ENCODE measurements at places on chromosomes 4 and X.
A peak's percentile ranks its signal among the peaks of the same experiment; 100 is the strongest.

GRCh38 chr4:184860018-184860779, 34.4 kb upstream of the ACSL1 start:
- DNase-seq, result no peak

GRCh38 chr4:85805891-85806290, 330.9 kb downstream of the ARHGAP24 start:
- DNase-seq, result no peak

- DNase-seq, result no peak
Measured at GRCh38 chr4:109359040-109359646, 56.7 kb upstream of the COL25A1 start.

DNA sequence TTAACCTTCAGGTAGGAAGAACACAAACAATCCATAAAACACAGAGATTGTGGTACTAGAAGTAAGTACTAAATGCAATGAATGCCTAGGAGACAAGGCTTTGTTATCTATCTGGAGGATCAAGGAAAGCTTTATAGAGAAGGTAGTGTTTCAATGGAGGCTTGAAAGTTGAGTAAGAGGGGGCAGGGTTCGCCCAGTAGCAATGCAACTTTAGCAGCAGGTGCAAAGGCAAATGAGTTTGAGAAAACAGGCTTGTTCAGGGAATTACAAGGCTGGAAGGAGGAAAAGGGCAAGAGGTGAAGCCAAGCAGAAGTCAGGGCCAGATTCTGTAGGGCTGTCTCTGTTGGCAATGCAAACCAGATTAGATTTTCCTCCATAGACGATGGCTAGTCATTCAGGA, 35.5 kb upstream of the AMELX start:
- no peak for DNase-seq

DNA sequence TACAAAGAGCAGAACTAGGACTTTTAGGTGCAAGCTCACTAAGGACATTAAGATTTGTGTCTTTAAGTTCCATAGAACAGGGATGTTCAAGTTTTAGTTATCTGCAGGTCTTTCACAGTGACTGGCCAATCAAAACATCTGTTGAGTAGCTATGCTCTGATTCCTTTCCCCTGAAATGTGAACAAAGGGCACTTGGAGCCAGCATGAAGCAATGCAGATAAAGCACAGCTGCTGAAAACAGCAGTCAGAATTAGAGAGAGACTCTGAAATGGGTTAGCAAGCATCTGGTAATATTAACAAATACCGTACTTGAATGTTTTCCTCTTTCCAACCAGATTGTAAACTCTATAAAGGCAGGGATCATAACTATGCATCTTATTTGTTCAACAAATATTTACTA, 276.9 kb downstream of the RAB28 start:
- no peak for DNase-seq

- no peak for DNase-seq
Measured at GRCh38 chr4:152459326-152459725, 76.6 kb downstream of the FBXW7 start.

GRCh38 chr4:14615671-14616070, 386.6 kb upstream of the CPEB2 start:
- DNase-seq, result no peak

DNA sequence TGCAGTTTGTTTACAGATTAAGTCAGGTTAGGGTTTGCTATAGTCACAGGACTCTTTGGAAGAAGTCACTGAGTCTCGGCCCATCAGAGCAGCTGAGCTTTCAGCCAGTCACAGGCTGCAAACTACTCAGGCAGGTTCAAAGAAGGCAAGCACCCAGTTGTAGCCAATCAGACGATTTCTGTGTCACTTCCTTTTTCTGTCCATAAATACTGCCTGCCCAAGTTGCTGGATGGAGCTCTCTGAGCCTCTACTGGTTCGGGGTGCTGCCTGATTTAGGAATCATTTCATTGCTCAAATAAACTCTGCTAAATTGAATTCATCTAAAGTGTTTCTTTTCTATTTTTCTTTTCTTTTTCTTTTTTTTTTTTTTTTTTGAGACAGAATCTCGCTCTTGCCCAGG, 7.3 kb upstream of the SH3BP2 start:
- DNase-seq, result no peak

- DNase-seq, result peak; percentile 35
Measured at GRCh38 chrX:47311932-47312774, 58.2 kb upstream of the ZNF157 start.

GRCh38 chr4:141158219-141158618, 24.9 kb upstream of the RNF150 start:
- DNase-seq, result peak; percentile 52

DNA sequence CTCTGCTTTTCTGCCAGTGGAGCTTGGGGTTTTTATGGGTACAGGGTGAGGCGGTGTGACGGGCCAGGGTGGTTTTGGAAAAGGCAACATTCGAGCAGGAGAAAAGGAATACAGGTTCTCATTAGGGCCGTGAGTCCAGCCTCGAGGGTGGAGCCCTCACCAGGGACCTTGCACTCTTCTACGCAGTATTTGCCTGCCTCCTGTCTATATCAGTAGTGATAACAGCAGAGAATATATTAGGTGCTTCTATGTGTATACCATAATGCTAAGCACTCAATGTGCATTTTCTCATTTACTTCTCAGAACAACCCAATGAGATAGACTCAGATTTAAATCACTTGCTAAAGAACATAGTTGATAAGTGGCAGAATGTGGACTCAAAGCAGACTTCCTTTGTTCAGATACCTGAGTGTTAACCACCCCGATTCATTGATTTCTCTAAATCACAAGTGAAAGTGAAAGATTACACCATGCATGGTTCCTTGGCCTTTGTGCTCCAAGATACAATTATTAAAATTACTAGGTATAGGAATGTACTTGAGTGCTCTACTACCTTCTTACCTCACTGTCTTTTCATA, 403.9 kb downstream of the PCDH7 start:
- no peak for DNase-seq

DNA sequence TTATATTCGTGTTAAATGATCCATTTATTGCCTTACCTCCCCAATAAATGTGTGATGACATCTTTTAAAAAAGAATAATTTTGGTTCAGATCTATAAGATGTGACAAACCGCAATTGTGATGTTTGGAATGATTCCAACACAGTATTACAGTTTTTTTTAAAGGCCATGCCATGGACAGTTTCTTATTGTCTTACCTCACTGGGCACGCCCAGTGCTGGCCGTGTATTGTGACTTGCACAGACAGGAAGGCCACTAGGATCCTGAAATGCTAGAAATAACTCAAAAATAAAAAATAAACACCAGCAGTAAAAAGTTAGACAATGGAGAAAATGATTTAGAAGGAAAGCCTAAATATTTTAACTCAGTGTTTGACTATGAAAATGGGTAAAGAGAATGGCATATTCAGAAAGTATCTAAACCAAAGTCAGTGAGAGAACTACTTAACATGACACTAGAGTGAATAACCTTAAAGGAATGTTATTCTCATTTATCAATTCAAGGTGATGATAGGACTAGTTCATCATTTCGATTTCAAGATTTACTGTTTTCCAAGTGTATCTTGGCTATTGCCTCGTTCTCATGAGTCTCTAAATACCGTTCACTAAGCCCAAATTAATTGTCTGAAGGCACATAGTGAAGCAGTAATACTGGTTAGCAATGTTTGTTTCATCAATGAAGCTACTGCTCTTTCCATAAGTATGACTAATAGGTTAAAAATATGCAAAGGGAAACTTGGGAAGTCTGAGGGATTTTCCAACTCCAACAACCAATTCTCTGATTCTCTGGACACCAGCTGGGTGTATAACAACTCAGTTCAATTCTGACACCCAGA, 46.1 kb upstream of the VEGFC start:
- DNase-seq, result peak; percentile 53

- DNase-seq, result no peak
Measured at GRCh38 chr4:10504570-10505179, 47.4 kb upstream of the ZNF518B start.

- no peak for DNase-seq
Measured at GRCh38 chr4:168357941-168358340, 39.4 kb upstream of the DDX60 start.

DNA sequence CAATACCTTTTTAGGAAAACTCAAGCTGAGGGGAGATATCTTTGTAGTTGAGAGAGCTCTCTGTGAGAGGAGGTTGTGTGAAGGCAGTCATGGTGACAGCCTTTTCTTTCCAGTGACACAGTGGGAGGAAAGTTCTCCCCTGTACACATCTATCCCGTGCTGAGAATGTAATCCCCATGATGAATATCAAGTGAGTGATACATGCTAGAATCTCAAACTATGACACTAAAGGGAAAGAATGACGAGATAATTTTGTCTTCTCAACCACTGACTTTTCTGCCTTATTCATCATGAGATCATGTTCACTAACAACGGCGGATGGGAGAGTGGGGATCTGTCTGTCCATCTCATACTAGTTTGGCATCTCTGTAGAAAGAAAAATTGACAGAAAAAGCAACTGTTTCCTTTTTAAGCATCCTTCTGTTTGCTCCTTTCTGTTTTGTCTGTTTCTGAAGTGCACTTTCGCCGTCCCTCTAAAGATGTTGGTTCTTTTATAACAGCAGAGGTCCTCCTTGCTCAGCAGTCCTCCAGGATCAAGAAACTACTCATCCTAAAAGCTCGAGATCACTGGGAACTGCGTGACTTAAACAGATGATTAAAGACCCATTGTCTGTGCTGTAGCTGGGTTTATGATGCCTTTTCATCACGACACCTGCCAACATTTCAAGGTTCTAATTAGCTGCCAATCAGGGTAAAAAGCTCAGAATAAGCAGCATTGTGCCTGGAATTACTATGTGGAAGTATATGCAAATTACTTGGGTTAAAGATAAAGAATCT, 137.6 kb downstream of the DCK start:
- no peak for DNase-seq

DNA sequence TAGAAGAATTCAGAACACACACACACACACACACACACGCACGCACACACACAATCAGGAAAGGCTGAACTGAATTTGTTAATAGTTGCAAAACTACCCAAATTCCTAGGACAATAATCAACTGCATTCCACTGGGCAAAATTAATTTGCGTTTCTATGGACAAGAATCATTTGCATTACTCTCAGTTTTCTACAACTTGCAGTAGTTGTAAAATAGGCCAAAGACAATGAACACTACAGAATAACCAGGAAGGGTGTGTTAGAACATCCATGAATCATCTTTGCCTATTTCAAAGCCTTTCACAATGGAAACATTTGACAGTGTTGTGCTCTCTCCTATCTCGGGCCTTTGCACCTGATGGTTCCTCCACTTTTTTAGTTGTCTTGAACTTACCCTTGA, 77.1 kb upstream of the IGFBP7 start:
- DNase-seq, result peak; percentile 8

DNA sequence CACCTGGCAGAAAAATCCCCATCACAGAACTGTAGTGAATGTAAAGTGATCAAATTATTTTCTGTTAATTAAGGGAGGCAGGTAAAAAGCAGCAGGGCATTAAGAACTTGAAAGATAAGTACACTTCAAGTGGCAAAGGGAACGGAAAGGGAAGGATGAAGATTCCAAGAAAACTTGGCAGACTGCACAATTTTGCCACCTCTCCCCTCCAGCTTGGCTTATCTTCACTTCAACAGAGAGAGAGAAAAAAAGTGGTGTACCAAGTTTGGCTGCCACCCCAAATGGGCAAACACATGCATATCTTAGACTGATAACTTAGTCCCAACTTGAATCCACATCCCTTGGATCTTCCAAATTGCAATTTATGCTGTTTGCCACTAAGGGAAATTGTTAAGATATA, 598.1 kb upstream of the ACTRT1 start:
- no peak for DNase-seq

DNA sequence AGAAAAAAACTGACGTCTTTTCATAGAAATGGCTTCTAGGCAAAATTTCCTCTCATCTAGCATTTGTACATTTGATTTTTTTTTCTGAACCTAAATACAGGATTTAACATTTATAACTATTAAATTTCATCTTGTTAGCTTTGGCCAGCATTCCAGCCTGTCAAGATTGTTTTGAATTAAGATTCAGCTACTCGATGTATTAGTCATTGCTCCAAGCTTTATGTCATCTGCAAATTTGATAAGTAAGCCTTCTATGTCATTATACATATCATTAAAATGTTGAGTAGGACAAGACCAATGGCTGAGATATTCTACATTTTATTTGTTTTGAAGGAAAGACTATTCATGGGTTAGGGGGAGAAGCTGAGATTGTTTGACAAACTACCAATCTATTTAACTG, 46.7 kb downstream of the DDX53 start:
- DNase-seq, result no peak

DNA sequence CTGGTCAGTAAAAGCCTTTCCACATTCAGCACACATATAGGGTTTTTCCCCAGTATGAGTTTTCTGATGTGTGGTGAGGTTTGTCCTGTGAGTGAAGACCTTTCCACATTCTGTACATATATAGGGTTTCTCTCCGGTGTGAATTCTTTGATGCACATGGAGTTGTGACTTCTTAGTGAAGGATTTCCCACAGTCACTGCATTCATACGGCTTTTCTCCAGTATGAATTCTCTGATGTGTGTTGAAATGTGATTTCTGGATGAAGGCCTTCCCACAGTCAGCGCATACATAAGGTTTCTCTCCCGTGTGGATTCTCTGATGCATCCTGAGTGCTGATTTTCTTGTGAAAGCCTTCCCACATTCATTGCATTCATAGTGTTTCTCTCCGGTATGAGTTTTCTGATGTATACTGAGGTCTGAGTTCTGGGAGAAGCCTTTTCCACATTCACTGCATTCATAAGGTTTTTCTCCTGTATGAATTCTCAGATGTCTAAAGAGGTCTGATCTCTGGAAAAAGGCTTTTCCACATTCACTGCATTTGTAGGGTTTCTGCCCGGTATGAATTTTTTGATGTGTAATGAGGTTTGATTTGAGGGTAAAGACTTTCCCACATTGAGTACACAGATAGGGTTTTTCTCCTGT, 34.7 kb downstream of the ZNF41 start:
- DNase-seq, result no peak

DNA sequence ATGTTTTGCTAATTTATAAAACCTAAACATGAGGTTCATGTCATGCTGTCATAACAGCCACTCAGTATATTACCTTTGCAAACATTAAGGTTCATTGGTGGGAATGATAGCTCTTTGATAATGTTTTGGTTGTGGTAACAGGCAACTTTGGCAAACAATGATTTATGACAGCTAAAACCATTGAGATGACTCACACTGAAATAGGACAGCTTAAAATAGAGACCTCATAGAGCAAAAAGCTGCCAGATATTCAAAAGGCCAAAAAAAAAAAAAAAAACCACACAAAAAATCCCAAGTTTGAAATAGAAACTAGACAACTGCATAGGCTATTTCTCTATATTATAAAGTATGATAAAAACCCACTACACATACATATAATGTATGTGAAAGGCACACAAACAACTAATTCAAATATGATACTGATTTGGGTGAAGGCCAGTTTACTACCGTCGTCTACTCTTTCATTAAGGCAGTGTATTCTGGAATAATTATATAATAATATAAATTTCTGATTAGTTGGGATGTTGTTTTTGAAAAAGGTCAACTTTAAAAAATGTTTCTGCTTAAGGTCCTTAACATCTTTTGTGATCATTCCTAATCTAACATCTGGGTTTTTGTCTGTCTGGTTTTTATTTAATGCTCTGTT, 646.0 kb upstream of the PITX2 start:
- DNase-seq, result no peak

DNA sequence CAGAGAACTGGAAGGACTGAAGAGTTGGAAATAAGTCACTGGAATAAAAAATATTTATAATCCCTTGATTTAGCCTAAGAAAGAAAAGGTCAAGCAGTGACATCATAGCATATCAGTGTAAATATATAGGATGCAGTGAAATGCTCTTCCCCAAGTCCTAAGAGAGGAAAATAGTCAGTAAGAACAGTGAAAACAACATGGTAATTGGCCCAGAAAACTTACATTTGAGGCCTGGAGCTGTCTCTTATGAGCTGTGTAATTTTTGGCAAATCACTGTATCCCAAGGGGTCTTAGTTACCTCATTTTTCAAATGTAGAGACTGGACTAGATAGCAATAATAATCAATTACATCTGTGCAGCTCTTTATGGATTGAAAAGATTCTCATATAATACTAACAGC, 255.7 kb upstream of the AR start:
- DNase-seq, result no peak

Measured in RWPE1 (cell line).